ENCODE measurements at places on chromosomes 5 and 9.

GRCh38 chr9:89592213-89592815, 12.5 kb upstream of the GADD45G start:
- DNase-seq = no peak

DNA sequence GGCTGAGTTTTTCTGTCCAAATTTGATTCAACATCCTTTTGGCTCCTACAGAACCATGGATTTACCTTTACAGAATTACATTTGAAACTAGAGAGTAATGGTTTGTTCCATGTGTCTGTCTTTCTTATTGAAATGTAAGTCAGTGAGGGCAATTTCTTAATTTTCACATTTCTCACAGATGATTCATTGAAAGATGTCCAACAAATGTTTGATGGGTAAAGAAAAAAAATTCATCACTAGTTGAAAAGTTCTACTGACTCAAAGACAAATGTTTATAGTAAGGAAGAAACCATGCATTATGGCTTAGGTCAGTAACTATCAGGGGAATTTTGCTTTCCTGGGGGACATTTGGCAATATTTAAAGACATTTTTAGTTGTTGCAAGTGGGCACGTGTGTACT, 131.6 kb upstream of the TRPM3 start:
- DNase-seq = no peak

- no peak for DNase-seq
Measured at GRCh38 chr9:129946246-129946995, 96.6 kb downstream of the FNBP1 start.

DNA sequence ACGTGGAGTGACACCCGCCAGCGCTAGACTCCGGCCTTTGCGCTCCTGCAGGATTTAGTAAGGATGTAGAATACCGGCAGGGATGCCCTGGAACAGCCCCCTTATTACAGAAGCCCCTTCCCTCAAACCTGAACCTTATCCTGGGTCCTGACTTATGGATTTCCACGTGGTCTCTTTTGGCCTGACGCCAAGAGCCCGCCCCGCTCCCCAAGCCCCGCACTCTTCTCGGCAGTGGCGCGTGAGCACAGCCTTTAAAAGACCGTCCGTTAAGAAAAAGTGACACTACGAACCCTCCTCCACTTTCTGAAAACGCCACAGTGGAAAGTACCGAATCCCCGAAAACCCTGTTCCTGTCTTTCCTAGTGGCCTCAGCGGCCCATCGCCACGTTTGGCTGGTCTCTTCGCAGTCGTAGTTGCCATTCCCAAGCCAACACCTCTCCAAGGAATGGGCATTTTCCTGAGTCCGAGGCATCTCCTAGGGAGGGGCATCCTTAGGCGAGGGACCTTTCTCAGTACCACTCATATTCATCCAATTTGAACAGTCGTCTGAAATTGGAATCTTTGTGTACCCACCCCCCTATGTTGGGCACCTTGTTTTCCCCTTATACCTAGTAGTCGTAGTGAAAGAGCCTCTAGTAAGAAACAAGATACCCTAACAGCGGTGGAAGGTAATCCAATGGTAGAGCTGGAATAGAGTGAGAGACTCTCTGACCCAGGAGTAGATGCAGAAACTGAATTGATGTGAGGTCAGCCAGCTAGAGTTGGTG, 732 bp upstream of the MCIDAS start:
- DNase-seq = no peak

GRCh38 chr5:56588636-56589480, 226.5 kb upstream of the MAP3K1 start:
- DNase-seq = peak; percentile 72

- DNase-seq = peak; percentile 42
Measured at GRCh38 chr9:134317400-134317789, 8.9 kb upstream of the RXRA start.

GRCh38 chr5:43572357-43572756, 15.5 kb upstream of the PAIP1 start:
- no peak for DNase-seq

DNA sequence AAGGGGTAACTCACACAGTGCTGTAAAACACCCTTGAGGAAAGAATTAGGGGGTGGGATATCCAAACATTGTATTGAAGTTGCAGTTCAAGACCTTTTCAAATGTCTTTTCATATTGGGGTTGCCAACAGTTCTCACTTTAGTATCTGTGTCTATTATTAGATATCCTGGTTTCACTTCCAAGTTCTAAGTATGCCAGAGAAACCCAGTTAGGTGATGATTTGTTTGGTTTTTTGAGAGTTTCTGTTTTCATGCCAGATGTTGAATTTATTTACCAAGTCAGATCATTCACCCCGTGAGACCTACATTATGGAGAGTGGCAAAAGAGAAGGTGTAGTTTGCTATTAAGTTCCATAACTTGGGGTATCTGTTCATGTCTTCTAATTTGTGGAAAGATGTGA, 64.5 kb downstream of the C9orf152 start:
- no peak for DNase-seq

- DNase-seq = no peak
Measured at GRCh38 chr5:153559926-153560325, 69.5 kb downstream of the GRIA1 start.

DNA sequence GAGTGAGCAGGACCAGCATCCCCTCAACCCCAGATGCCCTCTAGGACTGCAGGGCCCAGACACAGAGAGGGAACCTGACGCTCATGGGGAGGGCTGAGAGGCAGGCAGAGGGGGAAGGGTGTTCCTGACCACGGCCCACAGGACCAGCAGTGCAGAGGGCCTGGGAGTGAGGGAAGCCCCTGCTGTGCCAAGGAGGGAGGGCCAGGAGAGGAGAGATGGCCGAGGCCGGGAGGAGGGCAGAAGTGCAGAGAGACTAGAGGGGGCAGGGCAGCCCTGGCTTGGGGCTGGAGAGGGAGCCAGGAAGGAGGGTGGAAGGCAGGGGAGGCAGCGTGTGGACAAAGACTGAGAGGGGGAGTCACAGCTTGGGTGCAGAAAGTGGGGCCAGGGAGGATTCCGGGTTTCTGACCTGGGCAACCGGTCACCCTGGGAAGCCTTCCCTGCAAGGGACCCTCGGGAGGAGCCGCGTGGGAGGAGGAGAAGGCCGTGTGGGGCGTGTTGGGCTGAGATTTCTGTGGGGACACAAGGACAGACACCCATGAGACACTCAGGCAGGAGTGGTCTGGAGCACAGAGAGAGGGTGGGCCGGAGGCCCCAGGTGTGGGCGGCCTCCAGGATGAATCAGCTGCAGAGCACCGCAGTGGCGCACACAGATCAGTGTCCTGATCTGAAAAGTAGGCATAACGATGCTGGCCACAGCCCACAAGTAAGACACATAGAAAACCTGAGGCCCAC, 117.5 kb downstream of the ADAMTS2 start:
- DNase-seq = peak; percentile 55

GRCh38 chr5:83368319-83368718, 103.2 kb upstream of the VCAN start:
- DNase-seq = peak; percentile 15

DNA sequence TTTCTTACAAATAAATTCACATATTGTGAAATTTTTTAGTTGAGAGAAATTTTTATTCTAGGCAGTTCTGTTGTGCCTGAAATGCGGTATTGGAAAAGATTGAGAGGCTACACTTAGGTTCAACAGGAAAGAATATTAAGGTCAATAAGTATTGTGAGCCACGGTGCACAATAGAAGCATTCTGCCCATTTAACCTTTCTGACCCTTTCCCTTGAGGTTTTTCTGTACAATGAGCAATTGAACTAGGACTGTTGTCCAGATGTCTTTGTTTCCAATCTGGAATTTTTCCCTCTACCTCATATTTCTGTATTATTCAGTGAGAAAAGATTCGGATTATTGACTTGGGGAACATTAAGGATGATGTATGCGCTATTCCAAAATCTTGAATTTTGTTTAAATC, 205.2 kb downstream of the NR3C1 start:
- DNase-seq = no peak

DNA sequence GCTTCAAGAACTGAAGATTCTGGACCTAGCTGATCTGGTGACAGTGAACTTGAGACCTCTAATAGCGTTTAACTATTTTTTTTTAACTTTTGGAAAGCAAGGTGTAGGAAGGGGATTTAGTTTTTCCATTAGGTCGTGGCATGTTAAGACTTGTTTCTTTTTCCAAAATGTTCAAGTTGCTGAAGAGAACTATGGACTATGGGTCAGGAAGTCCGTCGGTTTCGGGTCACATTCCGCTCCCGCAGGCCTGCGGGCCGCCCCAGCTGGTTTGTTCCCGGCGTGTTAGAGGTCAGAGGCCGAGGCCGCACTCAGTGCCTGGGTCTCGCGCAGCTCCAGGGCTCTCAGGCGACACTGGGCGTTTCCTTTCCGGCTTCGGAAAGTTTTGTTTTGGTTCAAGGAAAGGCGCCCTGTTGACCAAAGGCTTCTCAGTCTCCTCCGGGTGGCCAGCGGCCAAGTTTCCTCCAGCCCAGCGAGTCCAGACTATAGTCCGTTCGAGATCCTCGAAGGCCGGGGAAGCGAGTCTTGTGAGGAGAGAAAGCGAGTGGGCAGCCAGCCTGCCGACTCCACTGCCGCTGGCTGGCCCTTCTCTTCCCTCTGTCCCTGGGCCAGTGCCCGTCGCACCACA, 586 bp upstream of the FCHO2 start:
- DNase-seq = peak; percentile 81

GRCh38 chr5:67971971-67972821, 243.4 kb upstream of the PIK3R1 start:
- DNase-seq = no peak

- DNase-seq = no peak
Measured at GRCh38 chr5:146622391-146622790, 106.4 kb upstream of the GPR151 start.
